ENCODE measurements at places on chromosomes 16 and 17. TPM values are rescaled to one million over a fixed set of nuclear protein-coding genes. Genes with fewer than 3 reads are reported as not detected.

GRCh38 chr17:17868641-17869522 is 32.1 kb upstream of the SREBF1 start:
- DNase-seq = no peak

DNA sequence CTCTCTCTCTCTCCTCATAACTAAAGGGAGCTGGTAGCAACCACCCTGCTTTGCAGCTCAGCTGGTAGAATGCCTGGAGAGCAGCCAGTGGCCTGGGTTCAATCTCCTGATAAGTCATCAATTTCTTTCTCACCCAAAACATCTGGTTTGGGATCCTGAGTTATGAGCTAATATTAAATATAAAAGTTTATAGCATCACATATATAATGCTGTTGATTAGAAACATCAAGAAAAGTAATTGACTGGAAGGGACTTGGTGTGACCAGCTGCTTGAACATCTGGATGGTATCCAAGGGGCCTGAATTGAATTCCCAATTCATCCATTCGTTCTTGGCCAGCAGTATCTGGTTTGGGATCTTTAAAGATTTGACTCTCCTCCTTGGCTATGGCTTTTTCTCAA is 12.2 kb upstream of the ELAC2 start:
- DNase-seq = no peak

GRCh38 chr16:35868630-35869029 is 2409.2 kb downstream of the TP53TG3F start:
- DNase-seq = no peak

GRCh38 chr16:88943131-88943664 is 33.8 kb downstream of the CBFA2T3 start:
- DNase-seq = no peak

- peak; percentile 90 for DNase-seq
Observed at GRCh38 chr16:51648526-51648925, 497.5 kb upstream of the SALL1 start.

DNA sequence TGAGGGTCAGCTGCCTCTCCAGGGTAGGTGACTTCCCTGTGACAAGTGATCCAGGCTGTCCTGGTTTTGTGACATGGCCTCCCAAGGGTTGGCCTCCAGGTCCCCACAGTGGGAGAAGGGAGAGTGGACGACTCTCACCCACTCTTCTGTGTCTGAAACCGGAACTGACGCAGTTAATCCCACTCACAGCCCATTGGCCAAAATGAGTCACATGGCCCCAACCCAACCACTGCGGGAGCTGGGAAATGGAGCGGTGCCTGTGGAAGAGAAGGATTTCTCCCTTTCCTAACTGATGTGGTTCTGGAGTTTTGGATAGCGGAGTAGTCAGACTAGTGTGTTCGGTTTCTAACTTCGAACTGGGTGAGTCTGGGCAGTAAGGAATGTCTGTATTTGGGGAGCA is 79.4 kb downstream of the ABCC6 start:
- no peak for DNase-seq

GRCh38 chr17:59607817-59608403 is 11.8 kb upstream of the CLTC start:
- DNase-seq = no peak

DNA sequence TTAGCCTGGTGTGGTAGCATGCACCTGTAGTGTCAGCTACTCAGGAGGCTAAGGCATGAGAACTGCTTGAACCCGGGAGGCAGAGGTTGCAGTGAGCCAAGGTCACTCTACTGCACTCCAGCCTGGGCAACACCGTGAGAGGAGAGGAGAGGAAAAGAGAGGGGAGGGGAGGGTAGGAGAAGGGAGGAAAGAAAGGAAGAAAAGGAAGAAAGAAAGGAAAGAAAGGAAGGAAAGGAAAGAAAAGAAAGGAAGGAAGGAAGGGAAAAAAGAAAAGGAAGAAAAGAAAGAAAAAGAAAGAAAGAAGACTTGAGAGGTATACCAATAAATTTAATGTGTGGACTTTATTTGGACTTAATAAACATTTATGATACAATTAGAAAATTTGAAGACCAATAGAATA is 66.8 kb upstream of the FA2H start:
- DNase-seq = no peak

- DNase-seq = no peak
Observed at GRCh38 chr17:41347869-41348760, 2.5 kb downstream of the KRT33A start.

DNA sequence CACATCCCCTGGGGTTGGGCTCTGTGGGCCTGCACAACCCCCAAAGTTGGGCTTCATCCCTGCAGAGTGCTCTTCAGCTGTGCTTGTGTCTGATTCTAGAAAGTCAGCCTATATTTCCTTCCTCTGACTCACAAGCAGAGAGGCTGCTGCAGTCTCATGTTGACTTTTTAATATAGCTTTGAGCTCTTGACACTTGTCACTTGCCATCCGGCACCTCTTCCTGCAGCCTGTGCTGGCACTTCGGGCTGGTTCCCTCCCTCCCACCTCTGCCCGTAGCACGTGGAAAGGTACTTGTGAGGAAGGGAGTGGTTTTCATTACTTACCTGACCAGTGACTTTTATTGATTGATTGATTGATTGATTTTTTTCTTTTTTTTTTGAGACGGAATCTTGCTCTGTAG is 19.0 kb upstream of the JPT2 start:
- no peak for DNase-seq

DNA sequence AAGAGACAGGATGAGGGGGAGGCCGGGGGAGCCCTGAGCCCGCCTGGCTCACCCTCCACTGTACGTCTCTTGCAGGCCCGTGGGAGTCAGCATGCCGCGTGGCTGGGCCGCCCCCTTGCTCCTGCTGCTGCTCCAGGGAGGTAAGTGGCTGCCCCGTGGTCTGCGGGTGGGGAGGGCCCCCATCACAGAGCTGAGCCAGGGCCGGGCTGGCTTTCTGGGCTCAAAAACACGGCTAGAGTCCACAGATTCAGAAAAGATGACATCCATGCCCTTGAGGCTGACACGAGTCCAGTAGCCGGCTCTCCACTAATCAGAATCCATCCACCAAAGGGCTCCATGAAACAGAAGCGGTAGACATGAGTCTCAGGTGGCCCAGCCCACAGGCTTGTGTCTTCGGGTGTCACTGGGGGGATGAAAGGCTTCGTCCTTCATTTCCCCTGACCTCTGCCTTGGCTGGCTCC is 28.0 kb downstream of the IL21R start:
- DNase-seq = no peak

Gene TBC1D3I
- not detected for total RNA-seq

Gene ZACN
- total RNA-seq = not detected

Gene CYLD
- total RNA-seq = 39.5 TPM

Measured in RPMI7951 (cell line).